ENCODE measurements at places on chromosomes 6 and 20. TPM values are rescaled to one million over a fixed set of nuclear protein-coding genes. Genes with fewer than 3 reads are reported as not detected.

JPH2 gene
- 86.7 TPM for total RNA-seq

SLC26A8 gene
- not detected for total RNA-seq

CCM2L gene
- total RNA-seq, result 38.6 TPM

PAX1 gene
- not detected for total RNA-seq

CCN6 gene
- total RNA-seq, result not detected

RSPO4 gene
- 1.4 TPM for total RNA-seq

TINAG gene
- not detected for total RNA-seq

DDAH2 gene
- 150 TPM for total RNA-seq

HLA-DRA gene
- total RNA-seq, result 220 TPM

WFDC5 gene
- total RNA-seq, result not detected

SLC9A8 gene
- 9.7 TPM for total RNA-seq

All from ascending aorta (tissue), 2 donors.